Naive thymus-derived CD8-positive, alpha-beta T cell (primary cell): ENCODE measurements at places on chromosomes 12 and 14. TPM values are rescaled to one million over a fixed set of nuclear protein-coding genes. Genes with fewer than 3 reads are reported as not detected.

GRCh38 chr12:57552835-57553313, 3.0 kb downstream of the KIF5A start:
- DNase-seq = no peak

GRCh38 chr14:90523544-90523943, 126.7 kb downstream of the CALM1 start:
- DNase-seq = no peak

DNA sequence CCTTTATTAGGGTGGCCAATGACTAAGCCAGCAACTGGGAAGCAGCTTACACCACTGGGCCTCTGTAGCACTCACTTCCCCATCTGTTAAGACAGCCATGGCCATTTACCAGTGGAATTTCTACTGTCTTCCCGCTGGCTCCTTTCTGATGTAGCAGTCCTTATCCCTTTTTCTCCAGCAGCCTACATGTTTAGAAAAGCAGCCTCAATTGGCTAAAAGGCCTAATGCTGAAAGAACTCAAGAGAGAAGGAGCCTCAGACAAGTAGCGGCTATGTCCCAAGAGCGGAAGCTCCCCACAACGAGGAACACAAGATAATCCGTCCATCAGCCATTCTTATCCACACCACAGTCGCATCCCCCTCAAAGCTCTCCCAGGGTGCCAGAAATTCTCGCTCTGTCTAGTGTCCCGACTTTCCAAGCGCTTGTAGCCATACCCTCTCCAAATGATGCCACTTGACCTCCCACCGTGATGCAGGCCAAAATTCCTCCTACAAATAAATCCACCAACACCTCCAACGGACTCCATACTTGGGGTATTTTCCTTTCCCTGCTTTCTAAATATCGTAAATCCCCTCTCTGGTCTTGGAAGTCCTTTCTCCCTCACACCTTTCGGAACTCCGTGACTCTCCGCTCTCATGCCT, 624 bp downstream of the M6PR start:
- DNase-seq = no peak

TESPA1 gene
- polyA plus RNA-seq = 83.1 TPM
